ENCODE measurements at places on chromosomes 2 and 18.

GRCh38 chr2:119704670-119705120 lies 25.7 kb downstream of the TMEM177 start:
- DNase-seq, result no peak

DNA sequence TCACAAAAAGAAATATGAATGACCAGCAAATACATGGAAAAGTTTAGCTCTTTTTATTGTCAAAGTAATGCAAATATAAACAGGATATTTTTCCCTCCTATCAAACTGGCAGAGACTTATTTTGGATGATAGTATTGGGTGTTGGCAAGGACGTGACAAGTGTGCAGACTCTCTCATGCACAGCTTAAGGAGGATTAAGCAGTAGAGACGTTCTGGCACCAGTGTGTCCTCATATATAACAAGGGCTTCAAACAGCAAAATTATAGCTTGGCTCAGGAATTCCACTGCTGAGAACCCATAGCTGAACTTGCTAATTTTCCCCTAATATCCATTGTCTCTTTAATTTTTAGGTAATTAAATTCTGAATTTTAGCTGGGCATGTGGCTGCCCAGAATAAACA lies 114.4 kb downstream of the FAM124B start:
- no peak for DNase-seq

GRCh38 chr2:239035361-239035814 lies 187.5 kb downstream of the TWIST2 start:
- DNase-seq, result no peak

- DNase-seq, result no peak
Observed at GRCh38 chr2:120904830-120905234, 169.2 kb downstream of the GLI2 start.

GRCh38 chr2:88738271-88738670 lies 46.8 kb downstream of the RPIA start:
- DNase-seq, result no peak

DNA sequence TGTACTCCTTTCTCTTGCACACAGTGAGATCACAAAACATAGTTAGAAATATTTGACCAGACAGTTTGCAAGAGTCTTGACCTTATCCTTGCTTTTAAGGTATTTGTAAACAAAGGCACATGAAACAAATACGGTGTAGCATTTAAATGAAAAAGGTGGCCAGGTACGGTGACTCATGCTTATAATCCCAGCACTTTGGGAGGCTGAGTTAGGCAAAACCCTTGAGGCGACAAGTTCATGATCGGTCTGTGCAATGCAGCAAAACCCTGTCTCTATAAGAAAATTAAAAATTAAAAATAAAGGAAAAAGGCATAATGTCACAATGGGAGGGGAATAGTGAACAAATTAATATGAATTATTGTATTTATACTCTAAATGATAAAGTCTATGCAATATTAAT lies 109.5 kb upstream of the PIK3C3 start:
- no peak for DNase-seq
